ENCODE measurements at places on chromosomes 16 and 17.

DNA sequence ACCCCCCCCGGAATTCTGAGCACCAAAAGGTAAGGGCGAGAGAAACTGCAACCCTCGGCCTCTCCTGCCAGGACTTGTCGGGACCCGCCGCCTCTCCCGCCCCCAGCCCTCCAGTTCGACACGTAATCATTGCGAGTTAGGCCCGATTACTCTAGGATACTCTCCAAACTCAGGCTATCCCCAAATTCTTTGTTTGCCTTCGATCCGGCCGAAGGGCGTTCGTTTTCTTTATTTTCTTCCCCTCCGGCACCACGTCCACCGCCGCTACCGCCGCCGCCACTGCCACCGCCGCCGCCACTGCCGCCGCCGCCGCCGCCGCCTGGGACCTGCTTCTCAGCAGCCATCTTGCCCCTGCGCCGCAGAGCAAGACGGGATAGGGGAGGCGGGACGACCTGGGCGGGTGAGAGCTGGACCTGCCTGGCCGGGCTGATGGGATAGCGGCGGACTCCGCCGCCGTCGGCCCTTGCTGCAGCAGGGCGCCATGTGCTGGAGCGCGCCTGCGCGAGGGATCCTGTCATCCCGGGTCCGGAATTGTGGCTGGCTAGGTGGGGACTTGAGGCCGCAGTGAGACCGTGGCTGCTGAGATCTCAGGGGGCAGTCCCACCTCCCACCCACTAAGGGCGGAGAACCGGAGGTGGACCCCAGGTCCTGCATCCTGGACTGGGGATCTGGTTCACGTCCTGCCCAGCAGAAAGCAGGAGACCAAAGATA lies at the start of gene SRP68:
TSS of gene SRP68 (minus strand) at position 370 of the 711 bp plus-strand sequence. CDS start at position 344, 26 bp downstream.
- DNase-seq: peak; percentile 95

GRCh38 chr17:40617678-40618240 lies 29.9 kb downstream of the SMARCE1 start:
- DNase-seq: no peak

GRCh38 chr16:85759631-85760419 lies 8.9 kb upstream of the C16orf74 start:
- no peak for DNase-seq

DNA sequence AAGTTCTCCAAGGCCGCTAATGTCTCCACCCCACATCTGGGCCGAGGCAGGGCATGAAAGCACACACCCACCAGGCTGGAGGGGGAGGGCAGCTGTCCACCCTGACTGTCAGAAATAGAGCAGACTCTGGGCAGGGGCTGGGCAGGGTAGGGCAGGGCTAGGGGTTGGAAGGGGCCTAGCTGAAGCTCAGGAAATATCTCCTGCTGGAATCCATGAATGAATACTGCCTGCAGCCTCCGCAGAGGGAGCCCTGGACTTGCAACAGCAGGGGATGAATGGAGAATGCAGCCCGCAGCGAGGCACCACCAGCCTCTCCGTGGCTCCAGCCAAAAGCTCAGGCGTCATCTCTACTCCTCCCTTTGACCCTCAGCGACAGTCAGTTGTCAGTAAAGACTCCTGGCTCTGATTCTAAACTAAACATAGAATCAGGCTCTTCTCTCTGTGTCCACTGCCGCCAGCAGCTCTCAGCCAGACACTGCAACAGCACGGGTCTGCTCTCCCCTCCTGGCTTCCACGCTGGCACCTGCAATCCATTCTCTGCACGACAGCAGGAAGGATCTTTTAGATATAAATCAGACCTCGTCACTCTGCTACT lies 23.9 kb upstream of the NGFR start:
- DNase-seq: peak; percentile 11

DNA sequence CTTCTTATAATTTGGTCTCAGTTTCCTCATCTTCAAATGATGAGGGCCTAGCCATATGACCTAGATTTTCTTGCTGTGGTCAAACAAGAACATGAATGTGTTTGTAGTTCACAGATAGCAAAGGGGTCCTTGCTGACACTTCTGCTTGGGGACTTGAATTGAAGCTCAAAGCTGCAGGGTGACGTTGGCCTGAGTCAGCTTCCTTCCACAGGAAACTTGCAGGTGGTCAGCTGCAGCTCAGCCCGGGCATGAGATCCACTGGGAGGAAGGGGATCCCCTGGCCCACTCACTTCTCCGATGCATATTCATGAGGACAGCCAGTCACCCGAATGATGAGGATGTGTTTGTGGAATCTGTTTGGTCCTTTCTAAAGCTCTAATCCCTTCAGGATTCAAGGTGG lies 42.6 kb upstream of the AXIN2 start:
- DNase-seq: no peak

DNA sequence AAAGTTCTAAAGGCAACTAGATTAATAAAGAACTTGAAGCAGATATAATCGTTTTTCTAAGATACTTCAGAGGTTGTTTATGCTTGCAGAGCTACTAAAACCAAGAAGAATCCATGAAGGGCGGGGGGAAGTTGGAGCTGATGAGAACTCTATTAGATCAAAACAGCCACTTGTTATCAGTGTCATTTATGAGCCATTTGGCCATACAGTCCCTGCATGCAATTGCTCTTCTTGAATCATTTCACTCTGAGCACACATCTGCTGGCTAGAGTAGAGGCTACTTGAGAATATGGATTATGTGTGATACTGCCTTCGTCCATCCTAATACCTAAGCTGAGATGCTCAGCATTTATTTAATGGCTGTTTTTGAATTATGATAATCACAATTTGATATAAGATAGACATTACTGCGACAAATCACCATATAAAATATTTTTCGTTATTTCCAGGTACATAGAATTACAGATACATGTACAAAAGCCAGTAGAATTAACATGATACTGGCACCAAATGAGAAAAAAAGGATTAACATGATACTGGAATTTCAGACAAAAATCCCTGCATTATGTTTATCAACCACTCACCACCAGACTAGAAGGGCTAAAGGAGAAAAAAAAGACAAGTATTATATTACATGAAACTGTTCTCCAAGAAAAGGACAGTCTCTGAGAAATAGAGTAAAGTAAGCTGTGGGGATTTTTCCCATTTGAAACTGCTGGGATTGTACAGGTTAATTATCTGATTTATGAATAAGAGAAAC lies 64.5 kb downstream of the TEX2 start:
- no peak for DNase-seq

DNA sequence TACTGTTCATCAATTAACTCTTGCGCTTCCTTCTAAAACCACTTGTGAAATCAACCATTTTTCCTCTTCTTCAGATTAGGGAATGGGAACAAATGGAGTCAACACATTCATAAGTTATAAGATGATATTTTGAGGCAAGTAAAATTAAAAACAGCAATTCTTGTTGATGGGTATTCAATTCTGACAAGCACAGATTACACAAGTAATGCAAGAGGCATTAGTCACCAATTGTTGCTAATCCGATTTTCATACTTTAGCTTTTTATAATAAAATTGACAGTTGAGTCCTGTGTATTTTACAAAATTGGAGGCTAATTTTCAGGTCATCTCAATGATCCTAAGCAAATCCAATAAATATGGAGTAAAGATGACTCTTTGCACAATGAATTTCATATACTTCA lies 918.4 kb upstream of the SOX9 start:
- no peak for DNase-seq

GRCh38 chr17:82241926-82242697 lies 13.3 kb downstream of the SLC16A3 start:
- DNase-seq: no peak

Measured in C1 segment of cervical spinal cord (tissue), 14 donors.